ENCODE measurements at places on chromosomes 5 and 9.

DNA sequence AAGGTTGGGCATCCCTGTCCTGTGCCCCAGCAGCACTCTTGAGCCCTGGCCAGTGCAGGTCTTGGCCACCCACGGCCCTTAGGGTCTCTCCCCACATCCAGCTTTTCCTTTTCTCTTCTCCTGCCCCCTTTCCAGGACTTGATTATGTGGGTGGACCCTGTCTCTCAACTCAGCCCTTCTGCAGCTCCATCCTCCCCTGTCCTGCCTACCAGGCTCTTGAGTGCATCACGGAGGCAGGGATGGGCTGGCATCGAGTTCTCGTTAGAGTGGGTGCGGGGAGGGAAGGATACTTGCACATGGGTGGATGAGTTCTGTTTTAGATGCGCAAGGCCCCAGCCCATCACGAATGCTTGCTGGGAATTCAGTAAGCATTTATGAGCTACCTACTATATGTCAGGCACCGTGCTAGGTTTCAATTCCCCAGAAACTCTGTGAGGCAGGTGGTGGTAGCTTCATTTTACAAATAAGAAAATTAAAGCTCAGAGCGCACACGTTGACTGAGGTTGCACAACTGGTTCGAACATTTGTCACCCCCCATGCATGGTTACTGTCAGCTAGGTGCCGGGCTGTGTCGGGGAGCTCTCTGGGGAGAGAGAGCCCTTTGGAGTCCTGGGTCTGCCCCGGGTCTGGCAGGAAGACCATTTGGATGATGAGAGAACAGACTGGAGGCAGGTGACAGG lies 144.6 kb upstream of the PITX1 start:
- no peak for DNase-seq

- DNase-seq: no peak
Measured at GRCh38 chr5:76620166-76620565, 3.0 kb downstream of the F2RL2 start.

GRCh38 chr9:111036429-111036789 lies 1.9 kb downstream of the LPAR1 start:
- peak; percentile 71 for DNase-seq

GRCh38 chr5:146219243-146219642 lies 15.8 kb downstream of the RBM27 start:
- no peak for DNase-seq

- no peak for DNase-seq
Measured at GRCh38 chr5:56314529-56314928, 81.4 kb upstream of the ANKRD55 start.

DNA sequence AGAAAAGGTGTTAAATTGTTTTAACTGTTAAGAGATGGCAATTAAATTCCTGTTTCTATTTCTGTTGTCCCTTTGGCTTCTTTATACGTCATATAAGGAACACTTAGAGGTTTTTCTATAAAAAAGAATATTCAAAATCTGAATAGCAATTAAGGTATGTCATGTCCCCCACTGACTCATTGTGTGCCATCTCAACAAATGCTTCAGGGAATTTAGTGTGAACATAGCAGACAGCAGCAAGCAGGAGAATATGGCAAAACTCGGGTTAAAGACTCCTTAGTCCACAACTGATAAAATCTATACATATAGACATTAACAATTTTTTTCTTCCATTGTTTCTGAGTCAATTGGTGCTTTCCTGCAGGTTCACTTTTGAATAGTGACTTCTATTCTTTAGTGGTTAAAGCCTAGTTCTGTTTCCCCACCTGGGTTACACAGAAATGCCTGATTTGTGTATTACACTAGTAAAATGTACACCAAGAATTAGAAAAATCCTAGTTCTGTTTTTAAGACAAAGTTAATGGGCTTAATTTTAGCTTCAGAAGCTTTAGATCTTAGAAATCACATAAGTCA lies 17.9 kb upstream of the RPS23 start:
- DNase-seq: no peak

GRCh38 chr5:170297589-170298462 lies at the start of gene LCP2:
LCP2 (minus strand) TSS chr5:170297777; CDS start chr5:170297611, 166 bp downstream.
- no peak for DNase-seq

- DNase-seq: no peak
Measured at GRCh38 chr5:58816181-58816731, 233.4 kb downstream of the RAB3C start.

All from fibroblast of the conjunctiva (primary cell).